HCEC 1CT (cell line): ENCODE measurements at places on chromosomes 2 and 18.

DNA sequence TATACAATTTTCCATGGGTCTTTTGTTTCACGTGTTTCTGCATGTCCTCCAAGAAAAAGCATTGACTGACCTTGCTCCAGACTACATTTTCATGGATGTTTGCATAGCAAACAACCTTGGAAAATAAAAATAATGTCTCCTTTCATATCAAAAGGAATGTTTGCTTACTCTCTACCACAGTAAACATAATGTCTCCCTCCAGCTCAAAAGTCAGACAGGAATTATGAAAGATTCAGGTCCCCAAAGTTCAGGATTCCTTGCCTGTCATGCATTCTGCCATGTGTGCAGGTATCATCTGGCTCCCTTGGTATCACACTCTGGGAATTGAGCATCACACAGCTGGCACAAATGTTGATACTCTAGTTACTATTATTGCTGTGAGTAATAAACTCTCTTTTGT, 103.1 kb upstream of the ZC3H15 start:
- no peak for DNase-seq

DNA sequence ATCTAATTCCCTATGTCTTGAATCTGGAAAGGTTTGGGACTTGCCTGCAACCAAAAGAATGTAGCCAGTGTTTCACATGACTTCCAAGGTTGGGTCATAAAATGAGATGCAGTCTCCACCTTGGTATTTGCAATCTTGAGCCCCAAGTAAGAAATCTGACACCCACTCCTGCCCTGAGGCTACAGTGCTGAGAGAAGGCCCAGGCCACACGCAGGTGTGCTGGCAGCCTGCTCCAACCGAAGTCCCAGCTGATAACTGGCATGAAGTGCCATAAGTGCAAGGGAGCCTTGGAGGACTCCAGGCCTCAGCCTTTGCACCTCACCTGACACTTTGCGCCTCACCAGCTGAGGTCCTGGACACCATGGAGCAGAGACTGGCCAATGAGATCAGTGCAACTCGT, 182.7 kb downstream of the ANAPC1 start:
- no peak for DNase-seq

DNA sequence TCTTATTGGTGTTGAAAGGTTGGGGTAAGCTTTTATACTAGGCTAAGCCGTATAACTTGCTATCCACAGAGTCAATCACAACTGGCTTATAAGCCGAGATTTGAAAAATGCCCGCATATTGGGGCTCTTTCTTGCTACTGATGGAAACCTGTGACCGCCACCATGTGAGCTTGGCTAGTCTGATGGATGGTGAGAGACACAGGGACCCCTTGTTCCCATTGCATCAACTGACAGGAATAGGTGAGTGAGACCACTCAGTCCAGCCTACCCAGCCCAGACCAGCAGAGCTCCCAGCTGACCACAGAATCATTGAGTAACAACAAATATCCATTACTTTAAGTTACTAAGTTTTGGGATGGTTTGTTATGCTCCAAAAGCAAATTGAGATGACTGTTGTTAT, 676.4 kb upstream of the HS6ST1 start:
- DNase-seq = no peak

GRCh38 chr2:31404302-31404701, 10.2 kb downstream of the XDH start:
- DNase-seq = no peak

DNA sequence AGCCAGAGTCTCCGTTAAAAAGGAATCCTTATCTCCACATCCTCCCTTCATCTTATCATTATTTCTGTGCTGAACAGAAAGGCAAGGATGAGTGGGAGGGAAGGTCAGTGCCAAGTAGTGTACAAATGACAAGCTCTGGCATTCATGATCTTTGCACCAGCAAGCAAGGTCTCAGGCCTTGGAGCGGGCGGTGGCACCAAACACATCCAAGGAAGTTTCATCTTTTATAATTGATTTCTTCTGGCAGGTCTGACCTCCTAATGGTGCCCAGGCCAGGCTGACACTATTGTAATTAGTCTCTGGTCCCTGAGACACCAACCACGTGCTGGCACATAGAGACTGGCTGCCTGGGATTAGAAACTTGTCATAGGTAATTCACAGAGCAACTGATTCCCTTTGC, 336.6 kb downstream of the EN1 start:
- DNase-seq = no peak

DNA sequence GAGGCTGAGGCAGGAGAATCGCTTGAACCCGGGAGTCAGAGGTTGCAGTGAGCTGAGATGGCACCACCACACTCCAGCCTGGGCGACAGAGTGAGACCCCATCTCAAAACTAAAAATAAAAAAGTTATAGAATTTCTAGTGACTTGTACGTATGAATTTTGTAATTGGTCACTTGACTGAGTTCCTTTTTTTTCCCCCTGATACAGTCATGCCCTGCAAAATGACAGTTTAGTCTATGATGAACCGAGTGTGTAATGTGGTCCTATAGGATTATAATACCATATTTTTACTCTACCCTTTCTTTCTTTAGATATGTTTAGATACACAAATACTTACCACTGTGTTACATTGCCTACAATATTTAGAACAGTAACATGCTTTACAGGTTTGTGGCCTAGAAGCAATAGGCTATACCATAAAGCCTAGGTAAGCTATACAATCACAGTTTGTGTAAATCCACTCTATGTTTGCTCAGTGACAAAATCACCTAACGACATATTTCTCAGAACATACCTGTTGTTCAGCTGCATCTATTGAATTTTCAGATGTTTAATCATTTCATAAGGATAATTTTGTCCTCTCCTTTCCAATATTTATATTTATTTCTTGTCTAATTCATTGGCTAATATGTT, 25.4 kb downstream of the SOCS6 start:
- DNase-seq = no peak

DNA sequence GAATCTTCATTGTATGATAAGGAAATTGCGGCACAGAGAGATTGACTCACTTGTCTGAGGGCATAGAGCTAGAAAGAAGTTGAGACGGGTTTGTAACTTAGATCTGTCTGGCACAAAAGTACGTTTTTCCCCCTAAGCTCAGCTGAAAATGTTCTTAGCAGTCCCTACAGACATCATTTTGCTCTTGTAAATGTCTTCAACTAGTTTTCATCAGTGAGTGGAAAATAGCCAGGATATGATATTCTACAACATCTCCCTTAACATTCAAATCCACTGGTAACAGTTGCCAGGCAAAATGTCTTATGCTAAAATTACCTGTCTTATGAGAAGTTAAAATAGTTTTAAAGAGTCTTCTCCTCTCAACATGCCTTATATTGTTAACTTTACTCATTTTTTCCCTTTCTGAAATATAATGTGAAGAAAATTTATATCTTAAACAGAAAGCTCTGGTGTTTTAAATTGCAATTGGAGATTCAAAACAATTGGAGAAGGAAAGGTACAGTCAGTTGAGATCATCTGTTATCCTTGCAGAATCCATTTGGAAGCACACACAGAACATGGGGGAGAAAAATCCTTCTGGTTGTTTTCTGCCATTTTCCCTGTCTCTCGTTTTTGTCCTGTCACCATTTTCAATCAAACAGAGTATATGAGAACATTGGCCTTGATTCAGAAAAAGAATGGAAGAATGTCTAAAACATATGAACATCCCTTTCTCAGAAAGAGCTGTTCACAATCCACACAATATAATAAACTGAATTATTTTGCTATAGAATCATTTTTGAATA, 255.0 kb downstream of the TRIB2 start:
- DNase-seq = no peak

DNA sequence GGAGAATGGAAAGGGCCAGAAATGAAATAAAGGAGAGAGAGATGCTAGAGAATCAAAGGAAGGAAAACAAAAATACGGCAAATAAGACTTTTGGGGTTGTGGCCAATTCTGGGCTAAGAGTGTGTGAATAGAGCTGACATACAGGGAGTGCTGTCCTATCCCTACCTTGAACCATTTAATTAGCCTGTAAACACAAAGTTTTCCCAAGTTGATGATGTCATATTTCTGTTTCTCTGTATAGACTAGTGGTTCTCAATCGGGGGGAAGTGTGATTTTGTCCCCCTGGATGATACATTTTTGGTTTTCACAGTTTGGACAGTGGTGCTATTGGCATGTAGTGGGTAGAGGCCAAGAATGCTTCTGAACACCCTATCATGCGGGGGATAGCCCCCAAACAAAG, 148.8 kb downstream of the ACTR3 start:
- no peak for DNase-seq

DNA sequence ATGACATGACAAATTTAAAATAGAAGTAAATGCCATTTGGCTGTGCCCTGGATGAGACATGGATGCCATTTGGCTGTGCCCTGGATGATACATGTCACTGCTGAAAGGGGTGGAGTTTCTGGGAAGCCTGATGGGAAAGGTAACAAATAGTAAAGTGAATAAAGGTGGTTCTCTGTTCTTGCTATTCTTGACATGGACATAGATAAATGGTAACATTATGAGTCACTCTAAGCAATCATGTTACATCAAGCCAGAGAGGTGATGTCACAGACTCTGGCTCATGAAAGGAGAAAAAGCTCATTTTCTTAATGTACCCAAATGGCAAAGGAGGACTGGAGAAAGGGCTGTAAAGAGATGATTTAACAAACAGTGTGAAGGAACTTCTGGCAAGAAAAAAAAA, 86.4 kb downstream of the EML6 start:
- DNase-seq = peak; percentile 30

- DNase-seq = no peak
Observed at GRCh38 chr18:34085140-34085739, 139.5 kb downstream of the NOL4 start.
